ENCODE measurements at places on chromosomes 7 and 10. TPM values are rescaled to one million over a fixed set of nuclear protein-coding genes. Genes with fewer than 3 reads are reported as not detected.

The ANAPC16 gene
- polyA plus RNA-seq, result 594 TPM

The NPSR1 gene
- polyA plus RNA-seq, result not detected

DNA sequence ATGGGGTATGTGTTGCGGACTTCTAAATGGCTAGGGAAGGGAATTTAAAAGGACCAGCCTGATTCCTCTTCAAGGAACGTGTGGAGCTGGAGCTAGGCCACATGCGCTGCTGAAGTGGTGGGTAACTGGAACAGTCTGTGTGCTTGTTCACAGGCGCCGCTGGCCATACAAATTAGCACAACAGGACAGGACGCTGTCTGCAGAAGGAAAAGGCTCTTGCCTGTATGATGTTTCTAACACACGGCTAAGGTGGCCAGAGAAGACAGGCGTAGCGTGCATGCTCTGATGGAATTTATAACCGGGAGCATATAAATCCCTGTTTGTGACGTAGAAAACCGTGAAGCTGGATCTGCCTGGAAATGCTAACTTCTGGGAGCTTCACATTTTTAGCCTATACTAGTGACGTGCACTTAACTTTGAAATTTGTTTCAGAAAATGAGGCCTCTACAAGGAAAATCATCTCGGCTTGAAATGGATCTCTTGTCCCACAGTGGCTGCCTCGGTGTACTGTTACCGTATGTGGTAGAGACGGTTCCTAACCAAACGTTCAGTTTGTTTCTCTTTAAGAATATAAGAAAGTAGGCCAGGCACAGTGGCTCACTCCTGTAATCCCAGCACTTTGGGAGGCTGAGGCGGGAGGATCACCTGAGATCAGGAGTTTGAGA lies 569.4 kb downstream of the PTPRN2 start:
- H3K4me3 ChIP-seq, result no peak overlapping the region
- H3K27ac ChIP-seq, result no peak overlapping the region
- H3K27me3 ChIP-seq, result no peaks in the 10 kb centered on the region
- H3K4me1 ChIP-seq, result no peaks in the 10 kb centered on the region

DNA sequence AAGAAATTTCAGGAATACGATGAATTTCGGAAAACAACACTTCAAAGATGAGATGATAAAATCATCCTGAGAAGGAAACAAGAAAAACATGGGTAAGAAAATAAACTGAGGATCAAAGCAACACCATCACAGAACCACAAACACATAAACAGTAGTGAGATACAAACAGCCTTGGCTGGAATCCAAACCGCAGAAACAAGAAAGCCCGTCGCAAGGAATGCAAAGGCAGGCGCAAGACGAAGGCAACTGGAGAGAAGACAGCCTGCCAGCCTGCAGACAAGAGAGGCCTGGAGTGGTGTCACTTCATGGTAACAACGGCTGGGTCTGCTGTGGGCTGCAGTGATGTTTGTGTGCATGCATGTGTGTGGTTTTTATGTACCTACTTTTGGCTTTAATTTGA lies 61.8 kb upstream of the DRGX start:
- H3K27ac ChIP-seq, result no peak overlapping the region
- H3K36me3 ChIP-seq, result peaks cover 78% of the 10 kb centered on the region
- no peaks in the 10 kb centered on the region for H3K4me1 ChIP-seq
- no peak overlapping the region for H3K4me3 ChIP-seq
- no peak for DNase-seq

DNA sequence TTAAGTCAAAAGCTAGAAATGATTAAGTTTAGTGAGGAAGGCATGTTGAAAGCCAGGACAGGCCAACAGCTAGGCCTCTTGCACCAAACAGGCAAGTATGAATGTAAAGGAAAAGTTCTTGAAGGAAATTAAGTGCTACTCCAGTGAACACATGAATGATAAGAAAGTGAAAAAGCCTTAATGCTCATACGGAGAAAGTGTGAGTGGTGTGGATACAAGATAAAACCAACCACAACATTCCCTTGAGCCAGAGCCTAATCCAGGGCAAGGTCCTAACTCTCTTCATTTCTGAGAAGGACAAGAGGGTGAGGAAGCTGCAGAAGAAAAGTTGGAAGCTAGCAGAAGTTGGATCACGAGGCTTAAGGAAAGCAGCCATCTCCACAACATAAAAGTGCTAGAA lies 53.0 kb downstream of the DNAJC1 start:
- H3K27ac ChIP-seq, result no peak overlapping the region
- no peak for DNase-seq
